Caco-2 (cell line): ENCODE measurements at places on chromosomes 11 and 22. TPM values are rescaled to one million over a fixed set of nuclear protein-coding genes. Genes with fewer than 3 reads are reported as not detected.

DUSP8 gene
- total RNA-seq: 7.7 and 12.1 TPM in 2 replicates

NUP98 gene
- 146 and 150 TPM in 2 replicates for total RNA-seq

BRMS1 gene
- total RNA-seq: 58.1 and 58.2 TPM in 2 replicates

NFAM1 gene
- total RNA-seq: not detected in 2 replicates

GAB4 gene
- not detected in 2 replicates for total RNA-seq

DNA sequence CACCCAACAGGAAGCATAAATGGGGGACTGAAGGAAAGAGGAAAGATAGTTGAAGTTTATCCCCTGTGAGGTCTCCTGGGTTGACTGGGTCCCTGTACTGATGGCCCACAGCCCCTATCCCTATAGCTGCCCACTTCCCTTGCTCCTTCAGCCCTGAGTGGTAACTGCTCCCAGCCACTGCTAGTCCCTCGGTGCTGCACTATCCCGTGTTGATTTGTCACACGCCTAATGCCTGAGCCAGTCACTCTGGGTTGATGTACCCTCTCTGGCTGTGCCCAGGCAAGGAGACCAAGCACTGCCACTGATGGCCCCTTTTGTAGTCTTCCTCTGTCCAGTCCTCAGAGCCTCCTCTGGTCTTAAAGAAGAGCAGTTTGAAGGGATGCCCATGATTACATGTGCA is 9.6 kb downstream of the GDPD5 start:
- no peaks in the 10 kb centered on the region for H3K27me3 ChIP-seq
- H3K4me3 ChIP-seq: no peak overlapping the region
- no peaks in the 10 kb centered on the region for H3K36me3 ChIP-seq
- no peak overlapping the region for H3K27ac ChIP-seq
- peaks cover 27% of the 10 kb centered on the region for H3K4me1 ChIP-seq

- peaks cover 9% of the 10 kb centered on the region for H3K4me1 ChIP-seq
- DNase-seq: no peak
- peak overlapping the region; percentile 1 for H3K27ac ChIP-seq
- no peaks in the 10 kb centered on the region for H3K27me3 ChIP-seq
- H3K36me3 ChIP-seq: peaks cover 6% of the 10 kb centered on the region; the same call in 1 of the 2 replicates
Observed at GRCh38 chr11:121553389-121553788, 100.6 kb upstream of the SORL1-AS1 start.

- no peak overlapping the region for H3K4me3 ChIP-seq
- H3K27ac ChIP-seq: no peak overlapping the region
- peak; percentile 42 for DNase-seq
- no peaks in the 10 kb centered on the region for H3K36me3 ChIP-seq
Observed at GRCh38 chr11:108788565-108789199, 123.8 kb downstream of the DDX10 start.

GRCh38 chr11:76265771-76266241 is 59.5 kb upstream of the WNT11 start:
- peaks cover 10% of the 10 kb centered on the region for H3K4me1 ChIP-seq
- no peak overlapping the region for H3K4me3 ChIP-seq
- H3K27me3 ChIP-seq: no peaks in the 10 kb centered on the region
- H3K36me3 ChIP-seq: no peaks in the 10 kb centered on the region
- no peak overlapping the region for H3K27ac ChIP-seq
- DNase-seq: no peak

- no peaks in the 10 kb centered on the region for H3K4me1 ChIP-seq
- no peak overlapping the region for H3K27ac ChIP-seq
- no peak for DNase-seq
- no peak overlapping the region for H3K4me3 ChIP-seq
- no peaks in the 10 kb centered on the region for H3K36me3 ChIP-seq
- no peaks in the 10 kb centered on the region for H3K27me3 ChIP-seq
Observed at GRCh38 chr11:2287091-2287490, 14.6 kb downstream of the C11orf21 start.

GRCh38 chr11:15668718-15669117 is 554.0 kb downstream of the INSC start:
- no peaks in the 10 kb centered on the region for H3K27me3 ChIP-seq
- H3K4me3 ChIP-seq: no peak overlapping the region
- no peak overlapping the region for H3K27ac ChIP-seq

DNA sequence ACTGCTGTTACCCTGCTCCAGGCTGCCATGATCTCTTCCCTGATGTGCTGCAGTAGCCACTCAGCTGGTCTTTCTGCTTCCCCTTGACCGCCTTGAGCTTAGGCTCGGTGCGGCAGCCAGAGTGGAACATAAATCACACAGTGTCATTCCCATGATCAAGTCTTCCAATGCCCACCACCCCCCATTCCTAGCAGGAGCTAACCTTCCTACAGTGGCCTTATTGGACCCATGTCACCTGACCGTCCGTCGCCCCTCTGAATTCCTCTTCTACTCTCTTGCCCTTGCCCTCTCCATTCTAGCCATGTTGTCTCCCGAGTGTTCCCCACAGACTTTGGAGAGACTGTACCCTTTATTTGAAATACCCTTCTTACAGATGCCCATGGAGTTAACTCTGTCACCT is 43.4 kb downstream of the OTOG start:
- H3K4me1 ChIP-seq: no peaks in the 10 kb centered on the region
- no peaks in the 10 kb centered on the region for H3K27me3 ChIP-seq
- peak; percentile 5 for DNase-seq
- H3K36me3 ChIP-seq: no peaks in the 10 kb centered on the region
- H3K4me3 ChIP-seq: no peak overlapping the region

- peaks cover 12% of the 10 kb centered on the region; the same call in 1 of the 2 replicates for H3K4me1 ChIP-seq
- H3K27ac ChIP-seq: no peak overlapping the region
- H3K36me3 ChIP-seq: no peaks in the 10 kb centered on the region
- H3K4me3 ChIP-seq: no peak overlapping the region
- H3K27me3 ChIP-seq: no peaks in the 10 kb centered on the region
Observed at GRCh38 chr11:120096369-120097191, 41.3 kb downstream of the TRIM29 start.

- no peaks in the 10 kb centered on the region for H3K36me3 ChIP-seq
- no peak overlapping the region for H3K27ac ChIP-seq
- peaks cover 6% of the 10 kb centered on the region; the same call in 1 of the 2 replicates for H3K4me1 ChIP-seq
- no peaks in the 10 kb centered on the region for H3K27me3 ChIP-seq
- DNase-seq: no peak
Observed at GRCh38 chr22:43153899-43154298, 2.5 kb downstream of the TSPO start.

DNA sequence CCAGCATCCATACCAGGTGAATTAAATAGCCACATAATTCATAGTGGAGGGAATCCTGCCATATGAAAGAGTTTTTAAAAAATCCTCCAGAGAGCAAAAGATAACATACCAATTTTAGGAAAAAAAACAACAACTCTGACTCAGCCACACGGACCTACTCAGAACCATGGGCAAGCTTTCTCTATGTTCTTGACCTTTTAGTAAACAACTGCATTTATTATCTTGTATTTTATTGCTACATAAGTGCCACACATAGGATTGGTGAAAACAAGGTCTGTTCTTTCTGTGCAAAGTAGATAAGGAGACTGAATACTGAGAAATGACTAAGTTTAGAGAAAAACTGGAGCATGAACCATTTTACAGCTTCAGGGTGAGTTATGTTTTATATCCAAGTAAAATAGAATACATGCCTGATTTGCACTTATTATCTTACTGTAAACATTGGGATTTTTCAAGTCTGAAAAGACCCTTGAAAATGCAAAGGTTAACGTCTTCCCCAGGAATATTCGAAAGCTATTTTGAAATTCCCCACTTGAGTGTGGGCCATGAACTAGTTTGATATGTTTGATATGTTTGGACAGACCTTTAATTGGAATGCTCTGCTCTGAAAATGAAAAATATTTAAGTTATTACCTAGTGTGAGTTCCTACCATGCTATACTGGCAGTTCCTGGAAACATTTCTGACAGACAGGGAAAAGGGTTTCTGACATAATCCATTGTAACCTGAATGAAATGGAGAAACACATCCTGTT is 89.5 kb upstream of the DDI1 start:
- no peaks in the 10 kb centered on the region for H3K36me3 ChIP-seq
- DNase-seq: no peak
- H3K27me3 ChIP-seq: no peaks in the 10 kb centered on the region
- no peak overlapping the region for H3K27ac ChIP-seq
- H3K4me3 ChIP-seq: no peak overlapping the region
- peaks cover 6% of the 10 kb centered on the region; the same call in 1 of the 2 replicates for H3K4me1 ChIP-seq

DNA sequence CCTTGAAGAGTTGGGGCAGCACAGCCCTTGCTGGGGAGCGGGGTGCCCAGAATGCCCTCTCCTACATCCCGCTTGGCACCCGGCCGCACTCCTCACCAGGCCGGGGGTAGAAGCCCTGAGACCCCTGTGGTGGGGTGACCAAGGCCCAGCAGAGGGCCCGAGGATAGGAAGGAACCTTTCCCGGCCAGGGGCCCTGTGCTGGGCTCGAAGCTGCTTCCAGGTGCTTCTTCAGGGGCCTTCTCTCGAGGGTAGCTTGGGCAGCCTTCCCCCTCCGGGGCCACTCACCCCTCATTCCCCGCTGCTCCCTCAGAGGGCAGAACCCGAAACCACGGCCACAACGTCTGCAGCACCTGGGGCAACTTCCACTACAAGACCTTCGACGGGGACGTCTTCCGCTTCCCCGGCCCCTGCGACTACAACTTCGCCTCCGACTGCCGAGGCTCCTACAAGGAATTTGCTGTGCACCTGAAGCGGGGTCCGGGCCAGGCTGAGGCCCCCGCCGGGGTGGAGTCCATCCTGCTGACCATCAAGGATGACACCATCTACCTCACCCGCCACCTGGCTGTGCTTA is 752 bp downstream of the MUC2 start:
- DNase-seq: peak; percentile 25
- H3K36me3 ChIP-seq: no peaks in the 10 kb centered on the region
- no peaks in the 10 kb centered on the region for H3K4me1 ChIP-seq
- H3K27ac ChIP-seq: no peak overlapping the region

DNA sequence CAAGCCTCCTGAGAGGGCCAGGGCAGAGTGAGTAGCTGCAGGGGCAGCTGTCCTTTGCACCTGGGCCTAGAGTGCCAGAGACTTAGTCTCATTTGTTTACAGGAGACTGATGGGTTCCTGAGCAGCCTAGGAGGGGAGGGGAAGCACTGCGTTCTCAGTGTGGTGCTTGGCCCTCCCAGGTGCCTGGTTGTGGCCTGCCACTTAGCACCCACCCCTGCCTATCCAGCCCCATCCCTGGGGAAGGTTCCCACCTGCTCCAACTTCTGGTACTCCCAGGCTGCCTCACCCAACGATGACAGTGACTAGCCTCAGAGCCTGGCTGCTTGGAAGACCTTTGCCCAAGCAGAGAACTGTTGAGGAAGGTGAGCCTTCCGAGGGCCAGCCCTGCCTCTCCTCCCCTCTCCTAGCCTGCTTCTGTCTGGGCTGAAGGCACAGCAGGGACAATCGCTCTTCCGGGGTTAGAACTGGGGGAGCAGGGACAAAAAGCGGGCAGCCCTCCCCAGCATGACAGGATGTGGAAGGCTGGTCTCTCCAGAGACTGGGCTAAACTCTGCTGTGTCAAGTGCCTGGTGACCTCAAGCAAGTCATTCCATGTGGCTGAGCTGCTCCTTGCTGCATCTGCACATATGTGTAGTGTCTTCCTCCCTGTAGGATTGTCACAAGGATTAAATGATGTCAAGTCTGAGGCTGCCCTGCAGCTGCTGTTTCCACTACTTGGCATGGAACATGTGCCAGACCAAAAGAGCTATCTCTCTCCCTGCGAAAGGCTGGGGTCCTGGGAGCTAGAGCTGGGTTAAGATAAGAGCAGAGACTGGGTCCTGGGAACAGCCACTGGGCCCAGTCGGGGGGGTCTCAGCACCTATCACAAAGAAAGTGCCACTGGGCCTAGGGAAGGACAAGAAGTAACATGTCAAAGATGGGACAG is 9.9 kb downstream of the KCNQ1OT1 start:
- no peak overlapping the region for H3K4me3 ChIP-seq
- H3K27ac ChIP-seq: no peak overlapping the region
- H3K27me3 ChIP-seq: no peaks in the 10 kb centered on the region
- H3K36me3 ChIP-seq: peaks cover 19% of the 10 kb centered on the region
- no peak for DNase-seq

- no peaks in the 10 kb centered on the region for H3K27me3 ChIP-seq
- H3K27ac ChIP-seq: no peak overlapping the region
- no peak overlapping the region for H3K4me3 ChIP-seq
- peak; percentile 55 for DNase-seq
- H3K4me1 ChIP-seq: no peaks in the 10 kb centered on the region
Observed at GRCh38 chr11:13955971-13956421, 6.5 kb upstream of the SPON1 start.

DNA sequence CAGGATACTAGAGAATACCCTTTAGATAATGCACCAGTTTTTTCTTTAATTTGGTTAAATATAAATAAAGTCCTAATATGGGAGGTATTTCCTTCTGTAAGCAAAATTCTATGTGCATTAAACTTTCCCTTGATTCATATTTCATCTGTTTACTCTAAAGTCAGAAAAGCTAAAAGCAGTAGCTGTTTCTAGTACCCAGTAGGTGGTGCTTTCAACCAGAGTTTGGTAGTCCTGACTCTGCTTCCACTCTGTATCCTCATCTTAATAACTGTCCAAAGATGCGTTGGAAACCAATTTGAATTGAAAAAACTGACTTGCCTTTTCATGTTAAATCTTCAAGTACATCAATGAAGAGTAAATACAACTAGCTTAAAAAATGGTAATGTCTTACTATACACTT is 1065.2 kb downstream of the JRKL start:
- no peaks in the 10 kb centered on the region for H3K4me1 ChIP-seq
- no peak overlapping the region for H3K4me3 ChIP-seq
- no peak for DNase-seq
- H3K36me3 ChIP-seq: no peaks in the 10 kb centered on the region
- no peak overlapping the region for H3K27ac ChIP-seq

- no peak overlapping the region for H3K4me3 ChIP-seq
- DNase-seq: no peak
- H3K4me1 ChIP-seq: peaks cover 5% of the 10 kb centered on the region; the same call in 1 of the 2 replicates
- no peaks in the 10 kb centered on the region for H3K36me3 ChIP-seq
- no peaks in the 10 kb centered on the region for H3K27me3 ChIP-seq
- peak overlapping the region; percentile 15 for H3K27ac ChIP-seq
Observed at GRCh38 chr11:118705791-118706545, 26.5 kb upstream of the TREH start.

DNA sequence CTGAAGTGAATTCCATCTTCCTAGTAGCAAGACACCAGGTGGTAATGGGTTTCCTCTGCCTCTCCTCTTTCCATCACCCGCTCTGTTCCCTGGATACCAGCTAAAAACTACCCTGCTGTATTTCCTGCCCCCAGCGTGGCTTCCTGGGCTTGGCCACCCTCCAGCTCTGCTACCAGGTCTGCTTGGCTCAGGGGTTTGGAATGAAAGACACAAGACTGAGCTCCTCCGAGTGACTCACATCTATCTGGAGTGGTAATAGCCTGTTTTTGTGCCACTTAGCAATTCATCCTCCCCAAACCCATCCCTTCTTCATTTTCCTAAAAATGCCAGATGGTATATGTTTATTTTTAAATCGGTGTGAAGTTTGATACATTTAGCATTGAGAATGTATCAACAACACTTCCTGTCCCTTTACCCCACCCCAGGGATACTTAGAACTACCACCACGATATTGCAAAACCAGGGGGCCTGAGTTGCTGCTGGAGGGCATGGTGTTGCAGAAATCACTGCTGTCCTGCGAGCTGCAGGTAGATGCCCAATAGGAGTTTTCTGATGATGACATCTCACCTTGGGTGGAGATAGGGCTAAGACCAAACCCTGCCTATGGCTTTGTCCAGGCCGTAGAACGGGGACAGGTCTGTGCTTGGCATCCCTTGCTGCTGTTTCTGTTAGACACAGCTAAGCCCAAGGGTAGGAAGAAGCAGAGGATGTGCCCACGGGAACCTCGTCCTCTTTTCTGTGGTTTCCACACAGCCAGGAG is 7.5 kb upstream of the MICAL3 start:
- no peak overlapping the region for H3K4me3 ChIP-seq
- no peaks in the 10 kb centered on the region for H3K27me3 ChIP-seq
- H3K4me1 ChIP-seq: no peaks in the 10 kb centered on the region
- DNase-seq: no peak
- H3K36me3 ChIP-seq: no peaks in the 10 kb centered on the region
- H3K27ac ChIP-seq: no peak overlapping the region

GRCh38 chr11:27112946-27113345 is 72.3 kb downstream of the BBOX1 start:
- no peaks in the 10 kb centered on the region for H3K36me3 ChIP-seq
- no peak overlapping the region for H3K27ac ChIP-seq
- DNase-seq: no peak
- H3K4me1 ChIP-seq: no peaks in the 10 kb centered on the region
- no peak overlapping the region for H3K4me3 ChIP-seq
